Stimulated activated CD8-positive, alpha-beta memory T cell treated with anti-CD3 and anti-CD28 coated beads, Interleukin-15, amount 100 ng/mL, for 24 hours (primary cell): ENCODE measurements at places on chromosomes 2 and 18.

DNA sequence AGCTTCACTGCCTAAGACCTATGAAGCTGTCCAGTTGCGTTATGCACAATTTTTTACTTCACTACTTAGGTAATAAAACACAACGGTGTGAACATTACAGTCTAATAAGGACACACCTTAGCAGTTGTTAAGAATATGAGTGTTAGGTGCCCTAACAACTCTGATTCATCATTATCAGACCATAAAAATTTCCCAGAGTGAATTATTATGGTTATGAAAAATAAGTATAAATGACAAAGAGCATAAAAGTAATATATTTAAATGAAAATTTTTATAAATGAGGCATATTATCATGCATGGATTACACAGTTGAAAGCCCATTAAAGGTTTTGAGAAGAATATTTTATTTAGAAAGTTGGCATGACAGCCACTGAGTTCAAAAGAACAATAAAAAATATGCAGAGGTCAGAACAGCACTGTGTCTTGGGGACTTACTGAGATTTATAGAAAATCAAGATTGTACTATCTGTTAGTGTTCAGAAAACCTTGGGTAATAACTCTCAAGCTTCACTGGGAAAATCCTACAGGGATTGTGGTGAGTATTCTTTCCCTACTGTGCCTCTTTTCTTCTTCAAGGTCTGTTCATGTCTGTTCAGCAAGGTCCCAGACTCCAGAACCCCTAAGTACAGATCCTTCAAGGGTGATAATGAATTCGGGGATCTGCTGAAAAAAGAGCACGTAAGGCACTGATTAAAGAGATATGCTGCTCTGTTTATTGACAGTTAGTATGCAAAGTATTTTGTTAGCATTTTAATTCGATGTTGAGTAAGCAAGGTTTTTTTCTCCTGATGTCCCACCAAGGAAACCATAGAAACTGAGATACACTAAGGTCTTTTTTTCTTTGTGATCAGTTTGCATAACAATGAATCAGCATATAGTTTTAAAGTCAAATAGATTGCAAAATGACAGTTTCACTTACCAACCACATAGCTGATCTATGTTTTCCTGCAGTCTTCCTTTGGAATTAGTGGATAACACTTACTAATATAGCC, 250.0 kb downstream of the DSEL start:
- DNase-seq: no peak

DNA sequence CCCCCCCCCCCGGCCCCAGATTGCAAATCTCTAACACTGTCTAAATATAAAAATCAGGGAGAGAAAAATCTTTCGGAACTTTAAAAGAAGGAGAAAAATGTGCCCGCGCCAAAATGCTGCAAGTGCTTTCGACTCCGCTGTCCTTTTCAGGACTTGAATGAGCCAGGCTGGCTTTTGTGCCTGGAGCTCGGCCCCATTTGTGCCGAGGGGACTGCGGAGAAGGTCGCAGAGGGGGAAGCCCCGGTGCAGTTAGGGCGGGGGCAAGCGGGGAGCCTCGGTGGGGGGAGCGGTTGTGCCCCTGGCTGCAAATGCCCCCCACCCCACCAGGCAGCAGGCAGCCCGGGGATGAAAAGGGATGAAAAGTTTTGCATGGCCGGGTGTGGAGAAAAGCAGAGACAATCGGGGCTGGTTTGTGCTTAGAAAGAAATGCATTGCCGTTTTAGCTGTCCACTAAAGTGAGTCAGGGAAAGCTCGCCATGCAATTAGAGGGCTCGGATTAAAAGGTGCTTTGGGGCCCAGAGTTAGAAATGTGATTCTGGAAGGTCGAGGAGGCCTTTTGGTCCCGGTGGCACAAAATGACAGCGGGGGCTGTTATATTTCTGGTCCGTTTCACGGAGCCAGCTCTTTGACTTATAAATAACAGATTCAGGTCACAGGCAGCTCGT, 1.6 kb downstream of the INHBB start:
- DNase-seq: no peak

GRCh38 chr2:71933467-71934319, 214.0 kb downstream of the CYP26B1 start:
- DNase-seq: no peak

- no peak for DNase-seq
Measured at GRCh38 chr18:69725009-69725408, 222.7 kb downstream of the CD226 start.

DNA sequence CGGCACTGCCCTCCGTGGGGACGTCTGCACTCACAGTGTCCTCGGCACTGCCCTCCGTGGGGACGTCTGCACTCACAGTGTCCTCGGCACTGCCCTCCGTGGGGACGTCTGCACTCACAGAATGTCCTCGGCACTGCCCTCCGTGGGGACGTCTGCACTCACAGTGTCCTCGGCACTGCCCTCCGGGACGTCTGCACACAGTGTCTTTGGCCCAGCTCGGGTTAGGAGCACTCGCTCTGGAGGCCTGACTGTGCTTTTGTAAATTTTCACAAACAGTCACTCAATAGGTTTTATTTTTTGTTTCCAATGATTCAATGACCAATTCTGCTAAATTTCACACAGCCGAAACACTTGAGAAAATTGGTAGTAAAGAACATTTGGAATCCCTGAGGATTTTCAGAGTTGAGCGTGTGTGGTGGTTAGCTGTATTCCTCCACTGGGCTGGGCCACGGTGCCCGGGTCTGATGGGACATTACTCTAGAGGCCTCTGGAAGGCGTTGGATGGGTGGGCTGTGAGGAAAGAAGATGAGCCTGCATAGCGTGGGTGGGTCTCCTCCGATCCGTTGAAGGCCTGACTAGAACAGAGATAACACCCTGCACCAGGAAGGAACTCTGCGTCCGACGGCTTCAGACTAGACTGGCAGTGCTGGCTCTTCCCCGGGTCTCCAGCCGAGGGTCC, 134.8 kb downstream of the RTP5 start:
- DNase-seq: no peak

DNA sequence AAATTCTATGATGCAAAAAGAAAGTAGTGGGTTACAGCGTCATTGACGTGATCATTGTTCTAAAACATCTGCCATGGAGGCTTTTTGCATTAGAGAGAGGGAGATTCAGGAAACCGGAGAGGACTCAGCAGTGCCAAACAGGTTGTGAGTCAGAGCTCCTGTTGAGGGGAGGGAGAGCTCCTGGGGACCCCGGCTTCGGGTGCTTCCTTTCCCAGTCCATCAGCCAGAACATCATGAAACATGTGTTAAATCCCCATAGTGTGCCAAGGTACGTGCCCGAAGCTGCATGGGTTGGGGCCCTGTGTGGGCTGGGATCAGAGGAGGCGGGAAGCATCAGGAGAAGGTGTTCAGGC, 791 bp upstream of the CYRIA start:
- no peak for DNase-seq

- DNase-seq: no peak
Measured at GRCh38 chr2:198756166-198756565, 701.6 kb downstream of the SATB2 start.

- DNase-seq: no peak
Measured at GRCh38 chr2:207506426-207506825, 23.3 kb upstream of the CREB1 start.

DNA sequence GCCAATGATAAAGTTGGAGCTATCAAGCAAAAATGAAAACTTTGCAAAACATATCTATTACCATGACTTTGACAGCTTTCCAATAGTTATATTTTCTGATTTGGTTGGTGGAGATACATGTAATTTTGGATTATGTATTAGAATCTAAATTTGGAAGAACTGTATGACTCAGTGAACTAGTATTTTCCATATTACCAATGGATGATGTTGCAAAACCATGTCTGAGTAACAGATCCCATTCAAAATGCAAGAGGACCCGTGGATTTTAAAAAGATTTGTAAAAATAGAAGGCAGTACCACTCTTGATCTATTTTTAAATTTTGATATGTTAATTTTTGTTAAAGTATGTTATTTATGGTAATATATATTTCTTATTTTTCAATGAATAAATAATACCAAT, 83.0 kb downstream of the TAF4B start:
- no peak for DNase-seq

DNA sequence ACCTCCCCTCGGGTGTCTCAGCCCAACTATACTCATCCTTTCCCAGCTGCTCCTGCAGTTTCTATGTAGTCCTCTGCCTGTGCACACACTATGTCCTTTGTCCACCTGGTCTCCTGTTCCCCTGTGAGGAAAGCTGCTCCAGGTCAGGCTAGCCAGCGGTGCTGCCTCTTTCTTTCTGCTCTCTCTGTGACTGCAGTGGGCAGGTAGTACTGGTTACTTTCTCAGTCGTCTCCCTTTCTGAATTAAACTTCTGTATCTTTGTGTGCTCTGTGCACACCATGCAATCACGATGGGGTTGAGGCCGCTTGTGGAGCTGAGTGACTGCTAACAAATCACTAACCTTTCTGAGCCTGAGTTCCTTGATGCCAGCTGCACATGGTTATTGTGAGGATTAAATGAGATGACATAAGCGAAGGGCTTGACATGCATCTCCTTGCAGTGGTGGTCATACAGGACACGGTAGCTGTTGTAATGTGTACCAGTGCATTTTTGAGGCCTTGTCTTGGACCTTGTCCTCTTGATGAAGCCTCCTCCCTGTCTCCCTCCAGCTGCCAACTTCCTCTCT, 3.5 kb downstream of the FARP2 start:
- DNase-seq: no peak

- DNase-seq: no peak
Measured at GRCh38 chr2:67876176-67876575, 186.6 kb downstream of the C1D start.

DNA sequence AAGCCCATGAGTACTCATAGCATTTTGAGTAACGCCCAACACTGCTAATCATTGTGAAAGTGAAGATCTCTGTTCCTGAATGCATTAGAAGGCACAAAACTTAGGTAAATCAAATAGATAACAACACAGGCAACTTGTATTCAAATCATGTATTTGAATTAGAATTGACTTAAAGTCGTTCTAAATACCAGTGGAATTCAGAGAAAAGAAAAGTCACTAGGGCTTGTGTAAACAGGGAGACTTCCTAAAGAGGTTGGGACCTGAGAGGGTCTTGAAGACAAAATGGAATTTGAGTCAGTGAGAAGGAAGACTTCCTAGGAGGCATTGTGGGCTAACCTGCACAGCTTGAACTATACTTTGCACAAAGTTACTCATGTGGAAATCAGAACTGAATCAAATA, 127.2 kb downstream of the CTNNA2 start:
- DNase-seq: no peak

DNA sequence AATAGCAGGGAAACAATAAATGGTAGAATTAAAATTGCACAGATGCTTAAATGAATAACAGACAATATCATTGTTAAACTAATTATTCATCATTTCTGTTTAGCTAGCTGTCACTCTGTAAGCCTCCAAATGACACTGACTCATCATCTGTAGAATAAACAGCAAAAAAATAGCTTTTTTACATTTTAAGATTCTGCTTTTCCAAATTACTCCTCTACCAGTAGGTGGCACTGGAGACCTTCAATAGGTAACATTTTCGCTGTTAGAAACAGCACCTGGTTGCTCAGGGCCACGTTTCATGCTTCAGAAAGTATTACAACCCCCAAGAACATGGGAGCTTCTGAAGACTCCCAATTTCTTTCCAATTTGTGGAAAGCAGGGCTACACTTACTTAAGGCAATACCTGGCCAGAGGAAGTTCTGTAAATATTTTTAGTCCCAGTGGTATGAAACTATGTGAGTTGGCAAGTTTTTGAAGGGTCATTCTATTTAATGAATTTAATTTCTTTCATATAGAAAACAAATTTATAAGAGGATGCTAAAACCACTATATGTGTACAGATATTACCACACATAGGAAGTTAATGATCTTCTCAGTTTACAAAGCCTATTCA, 45.4 kb downstream of the TTN start:
- DNase-seq: no peak

DNA sequence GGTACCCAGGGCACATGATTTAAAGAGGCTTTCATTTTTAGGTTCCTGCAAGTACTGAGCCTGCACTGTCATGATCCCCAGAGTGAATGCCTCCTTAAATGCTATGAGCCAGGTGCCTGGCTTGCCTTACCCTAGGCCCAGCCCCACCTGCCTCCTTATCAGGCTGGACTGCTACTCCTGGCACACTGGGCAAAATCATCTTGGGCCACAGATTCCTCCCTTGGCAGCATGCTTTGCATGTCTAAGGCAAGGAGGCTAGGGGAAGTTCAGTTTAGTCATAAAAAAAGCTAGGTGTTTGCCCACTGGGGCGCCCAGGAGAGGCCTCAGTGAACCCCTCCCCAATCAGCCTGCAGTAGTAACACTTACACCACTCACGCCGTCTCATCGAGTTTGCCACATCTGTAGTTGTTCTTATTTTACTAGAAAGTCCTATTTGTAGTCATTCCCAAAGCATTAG, 45.1 kb downstream of the LBH start:
- DNase-seq: no peak

- DNase-seq: no peak
Measured at GRCh38 chr2:234403074-234403473, 93.8 kb downstream of the ARL4C start.

DNA sequence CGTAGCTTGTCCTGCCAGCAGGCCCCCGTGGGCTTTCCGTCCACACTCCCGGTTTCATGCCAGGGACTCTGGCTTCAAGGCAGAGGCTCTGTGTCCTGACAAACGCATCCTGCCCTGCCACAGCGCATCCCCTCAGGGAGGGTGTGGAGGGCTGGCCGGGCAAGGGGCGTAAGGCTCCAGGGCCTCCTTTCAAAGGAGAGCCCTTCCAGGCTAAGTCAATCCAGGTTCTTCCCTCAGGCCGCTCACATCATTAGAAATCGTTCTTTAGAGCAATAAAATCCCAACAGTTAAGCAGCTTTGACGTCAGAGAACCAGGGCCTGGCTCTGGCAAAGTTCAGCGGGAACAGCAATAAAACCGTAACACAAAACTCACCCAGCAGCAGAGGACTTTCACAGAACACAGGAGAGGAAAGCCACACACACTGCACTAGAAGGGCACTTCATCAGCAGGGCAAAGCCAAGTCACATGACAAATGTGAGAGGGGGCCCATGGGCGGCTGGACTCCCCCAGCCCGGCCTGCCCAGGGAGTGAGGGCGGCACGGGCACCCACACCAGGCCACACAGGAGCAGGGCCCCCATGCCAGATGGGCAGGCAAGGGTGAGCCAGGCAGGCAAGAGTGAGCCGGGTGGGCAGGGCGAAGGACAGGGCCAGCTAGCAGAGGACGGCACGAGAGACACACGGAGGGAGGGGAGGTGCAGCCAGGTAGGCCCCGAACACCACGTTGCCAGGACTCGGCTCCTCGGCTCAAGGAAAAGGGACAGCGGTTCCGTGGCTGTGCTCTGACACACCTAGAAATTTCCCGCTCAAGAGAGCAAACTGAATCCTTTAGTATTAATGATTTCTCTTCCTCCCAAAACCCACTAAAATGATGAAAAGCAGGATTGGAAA, 52.0 kb downstream of the HDAC4 start:
- DNase-seq: no peak

- no peak for DNase-seq
Measured at GRCh38 chr2:132581991-132582738, 87.8 kb downstream of the LYPD1 start.

- no peak for DNase-seq
Measured at GRCh38 chr18:74064510-74064909, 83.1 kb downstream of the FBXO15 start.

GRCh38 chr2:157015015-157015575, 242.4 kb upstream of the GALNT5 start:
- no peak for DNase-seq

GRCh38 chr2:197839327-197839726, 34.9 kb downstream of the PLCL1 start:
- DNase-seq: no peak

GRCh38 chr18:2961821-2962220, 51.1 kb downstream of the LPIN2 start:
- no peak for DNase-seq
